ENCODE measurements at places on chromosomes 7 and 10.

- no peak for DNase-seq
These were observed 377.2 kb upstream of the VWC2 start for GRCh38 chr7:49396229-49396628.

DNA sequence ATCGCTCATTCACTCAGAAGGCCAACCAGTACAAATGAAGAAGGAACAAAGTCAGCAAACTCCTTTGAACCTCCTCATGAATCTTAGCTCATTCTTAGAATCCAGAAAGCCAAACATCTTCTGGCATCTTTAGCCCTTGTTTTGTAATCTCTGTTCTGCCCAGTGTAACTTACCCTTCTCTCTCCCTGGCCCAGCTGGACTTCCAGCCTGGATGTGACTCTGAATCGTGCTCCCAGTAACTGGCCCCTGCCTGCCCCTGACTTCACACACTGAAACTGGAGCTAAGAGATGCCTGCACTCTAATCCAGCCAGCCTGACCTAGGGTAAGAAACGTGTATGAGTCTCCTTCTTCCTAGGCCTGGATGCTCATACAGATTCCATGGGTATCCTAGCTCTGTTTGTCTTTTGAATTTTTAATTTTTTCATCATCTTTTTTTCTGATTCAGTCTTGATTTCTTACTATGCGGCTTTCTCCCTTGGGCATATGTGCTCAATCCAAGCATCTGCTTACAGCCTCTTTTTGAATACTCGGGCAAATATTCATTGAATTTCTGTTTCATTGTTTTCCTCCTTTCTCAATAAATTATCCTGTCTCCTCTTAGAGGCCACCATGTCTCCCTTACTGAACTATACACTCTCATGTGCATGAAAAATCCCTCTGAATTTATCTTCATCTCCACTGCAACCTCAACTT, 845.6 kb upstream of the AUTS2 start:
- no peak for DNase-seq

GRCh38 chr10:51653025-51653424, 46.4 kb downstream of the CSTF2T start:
- DNase-seq = no peak

DNA sequence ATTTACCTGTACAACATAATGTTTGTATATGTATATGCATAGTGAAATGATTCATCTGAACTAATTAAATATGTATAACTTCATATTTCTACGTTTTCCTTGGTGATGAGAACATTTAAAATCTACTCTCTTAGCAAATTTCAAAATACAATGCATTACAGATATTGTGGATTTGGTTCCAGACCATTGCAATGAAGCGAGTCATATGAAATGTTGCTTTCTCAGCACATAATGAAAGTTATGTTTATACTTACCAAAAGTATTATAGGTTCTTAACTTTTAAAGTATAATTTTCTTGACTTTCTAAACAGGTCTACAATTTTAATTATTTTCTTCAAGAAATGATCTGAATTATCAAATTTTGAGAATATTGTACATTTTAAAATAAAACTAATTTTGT, 189.2 kb downstream of the CSTF2T start:
- no peak for DNase-seq

DNA sequence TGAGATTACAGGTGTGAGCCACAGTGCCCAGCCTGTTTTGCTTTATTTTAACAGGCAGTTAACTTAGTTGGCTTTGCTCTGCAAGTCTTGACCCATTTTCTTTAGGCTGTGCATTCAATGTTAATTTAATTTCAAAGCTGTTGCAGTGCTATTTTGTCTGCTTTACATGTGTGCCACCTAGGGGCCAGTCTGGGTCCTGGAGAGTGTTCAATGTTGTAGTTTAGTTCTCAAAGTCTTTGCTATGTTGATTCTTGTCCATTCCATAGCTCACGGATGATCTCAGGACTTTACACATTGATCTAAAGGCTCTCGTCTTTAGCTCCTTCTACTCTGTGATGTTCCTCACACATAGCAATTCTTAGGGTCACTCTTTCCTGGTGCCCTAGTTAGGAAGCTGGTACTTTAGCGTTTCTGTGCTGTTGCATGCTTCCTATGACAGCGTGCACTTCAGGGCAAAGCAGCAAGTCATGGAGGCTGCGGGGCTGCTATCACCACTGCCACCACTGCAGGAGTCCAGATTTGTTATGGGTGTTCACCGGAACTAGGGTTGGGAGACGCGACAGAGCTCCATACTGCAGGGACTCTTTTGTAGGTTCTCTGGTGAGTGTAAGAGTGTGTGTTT, 16.4 kb upstream of the ABCA13 start:
- DNase-seq = peak; percentile 33

Measured in GM20000 (cell line).